Left lobe of liver (tissue), 2 donors: ENCODE measurements at places on chromosomes 5 and 9. TPM values are rescaled to one million over a fixed set of nuclear protein-coding genes. Genes with fewer than 3 reads are reported as not detected.

Gene HSD17B4
- 664 TPM for total RNA-seq

Gene ADGRD2
- total RNA-seq, result not detected

Gene RMRP
- 13,056 TPM for total RNA-seq

Gene RLN2
- not detected for total RNA-seq

Gene SLC6A18
- not detected for total RNA-seq

Gene PCDHGA5
- total RNA-seq, result 0.35 TPM

Gene AFAP1L1
- total RNA-seq, result 2.6 TPM

Gene NR5A1
- total RNA-seq, result 0.40 TPM

Gene IFNB1
- total RNA-seq, result not detected

Gene PRR7
- total RNA-seq, result 0.63 TPM

Gene GLDC
- total RNA-seq, result 112 TPM

Gene PLAC8L1
- total RNA-seq, result not detected

Gene ANKRD18A
- 1.6 TPM for total RNA-seq
